ENCODE measurements at places on chromosomes 5 and 9. TPM values are rescaled to one million over a fixed set of nuclear protein-coding genes. Genes with fewer than 3 reads are reported as not detected.

- no peak for DNase-seq
Observed at GRCh38 chr9:97666907-97667686, 30.0 kb downstream of the XPA start.

DNA sequence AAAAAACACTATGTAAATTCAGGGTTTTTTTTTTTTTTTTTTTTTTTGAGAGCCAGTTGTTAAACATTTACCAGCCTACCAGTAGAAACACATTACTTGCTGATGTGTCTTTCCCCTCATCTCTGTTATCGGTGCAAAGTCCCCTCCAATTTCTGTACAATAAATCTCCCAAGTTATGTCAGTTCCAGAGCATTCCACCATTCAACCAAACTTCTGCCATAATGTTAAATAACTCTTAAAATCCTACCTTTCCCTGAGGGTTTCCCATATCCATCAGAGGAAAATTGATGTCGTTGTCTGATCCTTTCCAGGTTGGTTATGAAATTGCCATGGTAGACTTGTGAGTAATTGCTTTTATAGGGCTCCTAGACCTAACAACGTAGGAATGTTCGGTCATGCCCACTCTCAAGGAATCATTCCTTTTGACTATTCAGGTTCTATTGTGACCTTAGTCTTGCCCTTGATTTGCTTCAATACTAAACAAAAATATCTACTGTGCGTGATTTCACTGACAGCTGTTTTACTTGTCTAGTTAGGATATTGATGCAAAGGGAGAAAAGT, 5.6 kb upstream of the PPP2R2B start:
- no peak for DNase-seq

DNA sequence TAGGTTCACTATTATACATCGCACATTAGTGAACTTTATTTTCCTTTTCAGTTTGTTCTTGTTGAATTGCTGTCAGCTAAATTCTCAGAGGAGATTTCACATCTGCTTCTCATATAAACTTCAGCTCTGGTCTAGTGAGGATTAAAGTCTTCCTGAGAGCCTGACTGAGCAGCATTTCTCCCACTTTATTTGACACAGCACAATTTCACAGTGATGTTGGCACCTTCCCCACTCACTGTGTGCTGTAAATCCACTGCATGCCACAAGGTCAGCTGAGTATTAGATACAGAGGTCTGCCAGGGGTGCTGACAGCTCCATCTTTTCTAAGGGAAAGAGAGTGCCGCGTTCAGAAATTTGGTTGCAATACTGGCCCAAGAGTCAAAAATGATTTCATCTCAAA, 567.4 kb downstream of the PRR16 start:
- DNase-seq, result no peak

DNA sequence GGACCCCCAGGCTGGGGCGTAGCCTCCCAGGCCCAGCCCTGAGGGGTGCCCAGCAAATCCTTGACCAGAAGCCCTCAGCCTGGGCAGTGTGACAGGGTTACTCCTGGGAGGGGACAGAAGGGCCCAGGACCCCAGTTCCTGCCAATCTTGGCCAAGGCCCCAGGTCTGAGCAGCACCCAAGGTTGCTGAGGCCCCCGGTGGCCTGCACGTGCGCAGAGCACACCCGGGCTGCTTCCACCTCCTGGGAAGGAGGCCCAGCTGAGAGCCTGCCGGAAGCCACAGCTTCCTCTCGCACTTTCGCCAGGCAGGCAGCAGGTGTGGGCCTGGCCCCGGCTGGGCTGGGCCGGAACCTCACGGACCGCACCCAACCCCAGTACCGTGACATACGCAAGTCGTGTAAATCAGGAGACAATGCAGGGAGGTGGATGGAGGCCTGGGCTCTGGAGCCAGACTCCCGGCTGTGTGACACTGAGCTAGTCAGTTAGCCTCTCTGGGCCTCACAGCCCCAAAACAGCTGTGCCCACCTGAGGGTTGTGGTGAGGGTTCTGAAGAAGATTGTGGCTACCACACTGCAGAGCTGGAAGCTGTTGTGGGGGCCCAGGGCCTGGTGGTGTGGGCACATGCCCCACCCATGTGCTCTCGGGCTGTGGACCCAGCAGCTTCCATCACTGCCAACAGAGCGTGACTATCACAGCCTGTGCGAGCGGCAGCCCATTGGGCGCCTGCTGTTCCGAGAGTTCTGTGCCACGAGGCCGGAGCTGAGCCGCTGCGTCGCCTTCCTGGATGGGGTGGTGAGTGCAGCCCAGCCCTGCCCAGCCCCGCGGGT, 5.1 kb downstream of the GRK6 start:
- DNase-seq, result peak; percentile 36

DNA sequence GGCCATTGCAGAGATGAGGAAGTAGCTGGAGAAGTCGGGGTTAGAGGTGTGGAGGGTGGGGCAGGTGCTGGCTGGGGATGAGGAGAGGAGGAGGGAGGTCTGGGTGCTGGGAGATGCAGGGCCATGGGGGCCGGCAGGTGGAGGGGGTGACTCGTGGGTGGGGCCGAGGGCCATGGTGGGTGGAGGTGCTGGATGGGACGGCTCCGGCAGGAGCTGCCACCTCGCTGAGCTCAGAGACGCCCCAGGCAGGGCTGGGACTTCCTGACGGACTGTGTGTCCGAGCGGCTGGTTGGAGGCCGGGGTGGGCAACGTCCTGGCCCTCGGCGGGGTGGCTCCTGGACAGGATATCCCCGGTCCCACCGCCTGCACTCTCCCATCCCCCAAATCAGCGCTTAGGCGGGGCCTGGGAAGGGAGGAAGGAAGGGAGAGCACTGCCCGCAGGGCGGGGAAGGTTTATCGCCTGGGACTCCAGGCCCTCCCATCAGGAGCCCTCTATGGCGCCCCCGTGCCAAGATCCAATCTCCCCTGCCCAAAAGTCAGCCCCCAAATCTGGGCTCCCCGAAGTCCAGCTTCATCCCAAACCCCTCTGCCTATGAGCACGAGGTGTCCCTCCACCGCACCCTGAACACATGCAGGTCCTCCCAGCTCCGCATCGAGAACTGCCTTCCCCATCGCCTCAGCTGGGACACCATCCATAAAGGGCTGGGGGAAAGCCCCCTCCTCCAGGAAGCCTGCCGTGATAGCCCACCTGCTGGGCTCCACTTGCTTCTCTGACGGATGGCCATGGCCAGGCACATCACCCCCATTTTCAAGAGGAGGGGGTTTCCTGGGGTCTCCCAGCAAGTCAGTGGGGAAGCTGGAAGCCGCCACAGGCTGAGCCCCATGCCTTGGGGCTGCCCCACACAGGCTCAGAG, 58.3 kb upstream of the NOTCH1 start:
- peak; percentile 64 for DNase-seq

- no peak for DNase-seq
Observed at GRCh38 chr5:17837757-17838156, 203.5 kb downstream of the TAF11L14 start.

- DNase-seq, result no peak
Observed at GRCh38 chr9:107874591-107875369, 385.2 kb upstream of the KLF4 start.

GRCh38 chr9:70987986-70988385, 133.4 kb downstream of the TRPM3 start:
- no peak for DNase-seq

Gene PRUNE2
- total RNA-seq, result 3.1 TPM

Gene JMY
- 11.8 TPM for total RNA-seq

Gene PPP2R2B
- 0.11 TPM for total RNA-seq

Gene CFAP90
- not detected for total RNA-seq

Gene CIZ1
- 74.9 TPM for total RNA-seq

Gene IFNA13
- not detected for total RNA-seq

Gene GRM6
- not detected for total RNA-seq

All from left ventricle myocardium inferior (tissue), 1 donor.